ENCODE measurements at places on chromosomes 1 and 21.

DNA sequence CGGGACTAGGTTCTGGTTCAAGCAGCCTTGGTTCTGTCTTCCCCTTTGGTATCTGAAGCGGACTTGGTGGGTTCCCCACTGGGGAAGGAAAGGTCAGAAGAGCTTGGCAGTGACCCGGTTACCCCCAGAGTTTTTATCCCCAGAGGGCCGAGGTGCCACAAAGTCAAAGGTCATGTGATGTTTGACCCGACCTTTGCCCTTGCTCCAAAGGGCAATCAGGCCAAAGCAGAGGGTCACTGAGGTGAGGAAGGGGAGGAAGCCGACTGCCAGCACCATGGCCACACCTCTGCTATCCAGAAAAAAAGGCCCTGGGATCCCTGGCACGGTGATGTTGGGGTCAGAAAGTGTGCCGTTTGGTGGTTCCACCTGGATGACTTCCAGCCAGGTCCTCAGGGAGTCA is 4.4 kb downstream of the LINGO4 start:
- DNase-seq, result no peak

DNA sequence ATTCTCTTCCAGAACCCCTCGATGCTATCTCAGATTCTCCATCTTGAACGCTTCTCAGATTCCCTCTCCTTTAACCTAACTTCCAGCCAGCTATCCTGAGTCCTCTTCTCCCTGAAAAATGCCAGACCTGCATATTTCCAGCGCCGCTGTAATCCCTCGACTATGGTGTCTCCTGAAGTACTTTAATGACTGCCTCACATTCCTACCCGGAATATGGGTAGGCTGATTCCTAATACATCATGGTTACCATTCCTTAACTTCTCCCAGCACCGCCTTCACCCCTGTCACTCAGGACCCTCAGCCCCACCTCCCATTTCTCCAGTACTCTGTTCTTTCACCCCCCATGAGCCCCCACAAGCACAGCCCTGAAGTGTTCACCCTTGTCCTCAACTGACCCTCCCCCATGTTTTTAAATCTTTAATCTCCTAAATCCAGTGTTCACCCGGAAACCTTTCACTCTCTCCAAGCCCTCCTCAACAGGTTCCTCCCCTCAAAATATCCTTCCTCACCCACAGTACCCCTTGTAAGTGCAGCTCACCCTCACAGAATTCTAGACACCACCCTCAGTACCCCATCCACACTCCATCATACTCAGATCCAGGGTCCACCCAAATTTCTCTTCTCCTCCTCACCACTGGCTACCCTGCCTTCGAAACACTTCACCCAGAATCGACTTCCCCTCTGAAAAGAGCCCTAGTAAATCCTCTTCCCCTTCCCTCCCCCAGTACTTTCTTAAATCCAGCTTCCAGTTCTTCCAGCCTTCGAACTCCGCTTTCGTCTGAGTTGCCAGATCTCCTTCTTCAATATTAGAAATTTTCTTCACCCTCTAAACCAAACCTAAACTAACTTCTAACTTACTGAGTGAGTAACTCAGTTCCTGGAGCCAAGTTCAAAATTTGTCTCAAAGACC is 922 bp downstream of the CPT2 start:
- DNase-seq, result no peak

GRCh38 chr1:14606632-14607031 is 8.1 kb downstream of the KAZN start:
- no peak for DNase-seq

DNA sequence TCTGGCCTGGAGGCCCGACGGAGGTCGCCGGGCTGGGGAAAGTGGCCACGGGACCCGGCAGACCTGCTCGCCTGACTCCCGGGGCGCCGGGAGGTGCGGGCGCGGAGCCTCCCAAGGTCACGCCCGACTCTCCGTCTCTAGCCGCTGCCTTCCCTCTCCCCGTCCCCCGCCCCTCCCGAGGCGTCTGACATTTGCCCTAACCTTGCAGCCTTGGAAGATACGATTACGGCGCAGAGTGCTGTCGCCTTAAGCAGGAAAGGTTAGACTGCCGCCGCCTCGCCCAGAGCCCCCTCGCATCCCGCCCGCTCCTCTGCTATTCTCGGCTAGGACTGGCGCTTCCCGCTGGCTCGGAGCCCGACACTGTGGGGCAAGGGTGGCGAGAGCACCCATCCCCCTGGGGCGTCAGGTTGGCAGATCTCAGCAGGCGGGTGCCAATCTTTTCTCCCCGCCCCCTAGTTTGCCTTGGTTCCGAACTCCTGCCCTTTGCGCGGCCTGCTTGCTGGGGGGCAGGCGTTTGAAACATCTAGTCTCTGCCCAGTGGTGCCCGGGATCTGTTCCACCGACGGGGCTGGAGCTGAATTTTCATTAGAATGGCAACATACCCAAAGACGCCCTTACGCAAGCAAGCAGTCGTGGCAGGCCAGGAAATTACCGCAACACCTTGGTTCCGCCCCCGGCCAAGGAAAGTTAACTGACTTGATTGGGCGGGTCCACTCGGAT is 835 bp downstream of the PGM1 start:
- peak; percentile 58 for DNase-seq

GRCh38 chr1:211874521-211875347 is 44.2 kb upstream of the LPGAT1 start:
- DNase-seq, result no peak

DNA sequence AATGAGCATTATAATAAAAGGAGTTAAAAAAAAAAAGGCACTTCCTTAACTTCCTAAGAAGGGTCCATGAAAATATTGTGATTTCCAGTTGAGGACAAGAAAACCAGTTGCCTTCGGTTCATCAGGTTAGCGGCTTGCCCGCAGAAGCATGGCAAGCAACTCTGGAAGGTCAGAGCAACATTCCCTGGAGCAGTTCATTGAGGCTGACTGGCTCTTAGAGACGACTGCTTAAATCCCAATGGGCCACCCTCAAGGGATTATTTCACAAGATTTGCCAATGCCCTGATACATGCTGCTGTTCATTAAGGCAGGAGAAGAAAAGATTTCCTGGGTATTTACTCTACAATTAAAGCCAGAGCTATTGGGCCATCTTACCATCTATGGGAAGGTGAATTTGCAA is 29.0 kb upstream of the CASQ2 start:
- no peak for DNase-seq

GRCh38 chr21:16342932-16343331 is 613.1 kb downstream of the USP25 start:
- no peak for DNase-seq

- no peak for DNase-seq
Observed at GRCh38 chr1:27145934-27146354, 9.0 kb downstream of the SLC9A1 start.

DNA sequence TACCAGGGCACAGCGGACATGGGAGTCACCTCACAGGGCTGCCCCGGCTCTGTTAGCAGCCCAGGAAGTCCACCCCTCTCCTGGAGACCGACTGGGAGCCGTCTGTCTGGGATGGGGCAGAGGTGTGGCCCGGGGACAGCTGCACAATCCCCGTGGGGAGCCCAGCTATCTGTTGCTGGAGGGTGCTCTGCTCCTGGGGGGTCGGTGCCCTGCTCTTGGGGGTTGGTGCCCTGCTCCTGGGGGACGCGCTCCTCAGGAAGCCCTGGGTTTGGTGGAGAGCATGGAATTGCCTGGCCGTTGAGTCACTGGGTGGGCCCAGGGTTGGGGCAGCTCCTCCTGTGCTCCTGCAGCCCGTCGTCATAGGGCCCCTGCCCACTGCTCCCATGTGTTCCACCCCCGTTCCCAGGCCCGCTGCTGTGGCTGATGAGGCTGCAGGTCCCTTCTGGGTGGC is 39.3 kb downstream of the AGPAT3 start:
- no peak for DNase-seq

GRCh38 chr1:116577759-116578314 is 7.0 kb upstream of the CD58 start:
- no peak for DNase-seq

- no peak for DNase-seq
Observed at GRCh38 chr1:61444288-61444687, 280.7 kb downstream of the TM2D1 start.

DNA sequence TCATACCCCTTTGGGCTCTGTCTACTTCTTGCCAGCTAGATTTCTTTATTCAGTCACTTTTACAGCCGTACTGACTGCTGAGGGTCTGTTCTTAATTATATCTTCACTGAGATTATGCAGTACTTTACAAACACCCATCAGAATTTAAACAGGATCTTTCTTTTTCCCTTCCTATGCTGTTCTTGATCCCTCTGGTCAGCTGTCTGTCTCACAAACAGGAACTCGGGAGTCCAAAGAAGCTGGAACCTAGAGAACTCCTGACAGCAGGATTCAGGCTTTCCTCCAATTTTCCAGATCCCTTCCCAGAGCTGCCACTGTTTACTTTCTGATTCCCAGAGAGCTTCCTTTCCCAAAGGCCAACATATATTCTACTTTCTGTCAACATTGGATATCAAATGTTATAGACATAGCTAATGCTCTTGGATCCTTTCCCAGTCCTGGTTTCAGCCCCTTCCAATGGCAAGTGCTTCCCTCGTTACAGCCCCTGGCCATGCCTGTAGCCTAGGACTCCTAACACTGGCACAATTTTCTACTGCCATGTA is 59.5 kb downstream of the ATP2B4 start:
- no peak for DNase-seq

DNA sequence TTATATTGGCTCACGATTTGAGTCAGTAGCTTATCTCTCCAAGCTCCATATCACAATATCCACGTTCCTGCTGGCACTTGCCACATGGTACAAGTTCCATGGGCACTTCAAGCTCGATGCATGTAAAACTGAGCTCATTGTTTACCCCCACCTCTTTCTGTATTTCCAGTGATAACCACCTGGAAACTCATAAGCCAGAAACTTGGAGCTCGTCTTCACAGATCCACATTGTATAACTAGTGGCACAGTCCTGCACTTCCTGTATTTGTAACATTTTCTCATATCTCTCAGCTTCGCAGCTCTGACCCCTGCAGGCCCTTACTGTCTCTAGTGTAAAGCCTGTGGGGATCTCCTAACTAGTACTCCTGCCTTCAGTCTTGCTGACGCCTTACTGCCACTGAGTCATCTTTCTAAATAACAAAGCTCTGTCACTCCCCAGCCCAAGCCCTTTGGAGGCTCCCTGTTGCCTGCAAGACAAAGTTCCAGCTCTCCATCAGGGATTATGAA is 6.5 kb upstream of the C2CD4D start:
- no peak for DNase-seq

- DNase-seq, result no peak
Observed at GRCh38 chr21:45386728-45387371, 18.1 kb upstream of the COL18A1 start.

DNA sequence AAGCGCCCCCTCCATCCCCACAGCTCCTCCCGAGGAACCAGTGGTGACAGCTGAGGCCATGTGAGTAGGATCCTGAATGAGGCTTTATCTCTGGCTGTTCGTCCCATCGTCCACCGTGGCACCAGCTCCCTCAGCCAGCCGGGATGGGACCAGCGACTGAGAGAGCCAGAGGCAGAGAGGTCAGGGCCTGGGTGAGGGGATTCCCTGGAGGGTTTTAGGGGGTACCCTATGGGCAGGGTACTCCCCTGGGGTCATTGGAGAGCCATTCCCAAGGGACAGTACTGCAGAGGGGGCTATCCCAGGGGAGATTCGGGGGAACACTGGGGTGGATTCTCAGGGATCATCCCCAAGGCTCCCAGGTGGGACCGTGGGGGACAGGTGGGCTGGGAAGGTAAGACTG is 2.4 kb downstream of the TMEM125 start:
- no peak for DNase-seq

GRCh38 chr1:235093696-235094592 is 34.7 kb downstream of the TOMM20 start:
- peak; percentile 76 for DNase-seq

- no peak for DNase-seq
Observed at GRCh38 chr1:10674700-10675609, 121.5 kb downstream of the CASZ1 start.

GRCh38 chr1:106584676-106585075 is 471.8 kb upstream of the PRMT6 start:
- DNase-seq, result no peak

- DNase-seq, result no peak
Observed at GRCh38 chr1:232435729-232436128, 194.2 kb downstream of the SIPA1L2 start.

DNA sequence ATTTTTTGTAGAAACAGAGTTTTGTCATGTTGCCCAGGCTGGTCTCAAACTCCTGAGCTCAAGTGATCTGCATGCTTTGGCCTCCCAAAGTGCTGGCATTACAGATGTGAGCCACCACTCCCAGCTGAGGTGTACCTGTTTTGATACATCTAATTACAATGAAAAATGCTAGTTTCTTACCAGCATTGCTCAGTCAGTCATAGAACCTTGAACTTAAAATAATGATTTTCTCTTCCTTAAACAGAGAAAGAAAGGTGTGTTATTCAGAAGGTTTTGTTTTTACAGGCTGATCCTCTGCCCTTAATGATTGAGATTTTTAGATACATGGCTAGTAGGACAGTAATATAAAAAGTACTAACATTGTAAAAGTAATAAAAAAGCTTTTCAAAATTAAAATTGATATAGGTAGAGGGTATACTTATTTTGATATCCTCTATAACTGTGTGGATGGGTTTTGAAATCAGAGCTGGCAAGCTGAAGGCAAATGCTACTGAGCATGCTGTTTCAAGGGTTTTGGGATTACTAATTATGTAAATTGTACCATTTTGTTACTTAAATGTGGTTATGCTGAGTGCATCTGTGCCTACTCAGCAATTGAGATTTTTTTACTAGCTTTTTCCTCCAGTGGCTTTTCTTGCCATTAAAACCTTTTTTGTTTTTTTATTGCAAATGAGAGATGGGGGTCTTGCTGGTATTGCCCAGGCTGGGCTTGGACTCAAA is 16.1 kb downstream of the PRRC2C start:
- DNase-seq, result no peak

DNA sequence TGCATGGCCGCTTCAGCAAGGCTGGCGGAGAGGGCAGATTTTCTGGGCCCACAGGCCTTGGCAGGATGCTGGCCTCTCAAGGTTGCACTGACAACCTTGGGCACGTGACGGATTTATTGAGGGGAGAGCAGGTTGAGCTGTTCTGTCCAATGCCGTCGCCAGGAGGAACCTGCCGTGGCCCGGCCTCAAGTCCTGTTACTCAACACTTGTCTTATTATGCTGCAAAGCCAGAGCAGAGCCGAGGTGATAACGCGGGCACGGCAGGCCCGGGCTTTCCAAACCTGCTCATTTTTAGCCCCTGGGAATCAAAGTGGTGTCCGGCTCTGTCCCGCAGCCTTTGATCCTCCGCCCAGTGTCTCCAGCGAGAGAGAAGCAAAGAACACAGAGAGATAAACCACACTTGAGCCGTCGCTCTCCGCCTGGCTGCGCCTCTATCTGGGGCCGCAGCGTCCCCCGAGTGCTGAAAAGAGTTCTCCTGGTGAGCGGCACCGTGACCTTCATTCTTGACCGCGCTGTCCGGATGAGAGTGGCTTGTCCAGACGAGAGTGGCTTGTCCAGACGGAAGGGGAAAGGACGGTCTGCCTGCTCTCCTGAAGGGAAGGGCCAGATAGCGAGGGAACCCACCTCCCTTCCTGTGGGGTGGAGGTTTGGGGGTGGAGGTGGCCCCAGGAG is 162.3 kb upstream of the ARHGEF16 start:
- no peak for DNase-seq

- no peak for DNase-seq
Observed at GRCh38 chr1:183583466-183583865, 6.8 kb downstream of the NCF2 start.

All from effector CD4-positive, alpha-beta T cell (primary cell).